ENCODE measurements at places on chromosomes 7 and 10. TPM values are rescaled to one million over a fixed set of nuclear protein-coding genes. Genes with fewer than 3 reads are reported as not detected.

DNA sequence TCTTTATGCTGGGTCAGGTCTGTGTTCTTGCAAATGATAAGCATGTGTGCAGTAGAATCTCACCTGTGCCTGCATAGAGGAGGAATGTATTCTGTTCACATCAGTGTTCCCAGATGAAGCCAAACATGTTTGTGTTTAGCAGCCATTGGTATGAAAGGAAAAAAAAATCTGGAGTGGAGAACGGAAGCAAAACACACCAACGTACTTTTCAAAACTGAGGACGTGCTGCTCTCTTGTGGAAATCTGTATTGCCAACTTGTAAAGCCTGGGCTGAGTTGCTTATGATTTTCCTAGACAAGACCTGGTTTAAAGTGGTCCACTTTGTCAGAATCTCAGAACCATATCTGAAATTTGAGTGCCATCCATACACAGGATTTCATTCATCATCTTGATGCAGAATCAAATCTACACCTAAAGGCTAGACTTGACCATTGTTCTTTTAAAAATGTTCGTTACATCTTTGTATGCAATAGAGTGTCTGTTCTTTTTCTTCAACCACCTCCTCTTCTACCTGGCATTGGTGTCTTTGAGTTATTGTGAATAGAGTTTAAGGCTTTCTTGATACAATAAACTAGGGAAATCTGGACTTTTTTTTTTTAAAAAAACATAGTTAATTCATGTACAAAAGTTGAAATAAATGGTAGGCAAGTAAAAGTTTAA lies 367.7 kb downstream of the PHF14 start:
- DNase-seq: peak; percentile 50

- DNase-seq: peak; percentile 30
These were observed 201.3 kb downstream of the ARL4A start for GRCh38 chr7:12888717-12889116.

DNA sequence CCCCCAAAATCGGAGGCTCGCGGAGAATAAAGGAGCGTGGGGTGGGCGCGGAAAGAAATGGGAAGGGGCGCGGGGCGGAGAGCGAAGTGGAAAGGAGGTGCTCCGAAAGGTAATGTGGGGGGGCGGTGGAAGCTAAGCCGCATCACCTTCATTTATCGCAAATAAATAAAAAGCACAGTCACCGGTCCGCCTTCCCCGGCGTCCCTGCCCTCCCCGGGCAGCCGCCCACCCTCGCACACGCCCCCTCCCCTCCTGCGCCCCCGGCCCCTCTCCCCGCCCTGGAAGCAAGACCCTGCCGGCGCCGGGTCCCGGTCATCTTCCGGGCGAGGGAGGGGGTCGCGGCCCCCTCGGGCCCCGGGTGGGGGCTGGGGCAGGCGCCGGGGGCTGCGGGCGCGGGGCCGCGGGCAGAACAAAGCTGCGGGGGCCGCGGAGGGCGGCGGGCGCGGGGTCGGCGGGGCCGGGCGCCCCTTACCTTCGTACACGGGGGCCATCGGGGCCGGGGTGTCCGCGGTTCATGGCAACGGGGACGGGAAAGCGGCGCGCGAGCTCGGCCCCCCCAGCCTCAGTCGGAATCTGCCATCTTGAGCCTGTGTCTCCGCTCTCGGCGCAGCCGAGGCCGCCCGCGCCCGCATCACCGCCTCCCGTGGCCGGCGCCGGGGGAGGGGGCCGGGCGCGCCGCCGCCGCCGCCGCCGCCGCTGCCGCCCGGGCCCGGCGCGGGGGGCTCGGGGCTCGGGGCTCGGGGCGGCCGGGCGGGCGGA lies 486 bp downstream of the HIPK2 start:
- no peak for DNase-seq

DNA sequence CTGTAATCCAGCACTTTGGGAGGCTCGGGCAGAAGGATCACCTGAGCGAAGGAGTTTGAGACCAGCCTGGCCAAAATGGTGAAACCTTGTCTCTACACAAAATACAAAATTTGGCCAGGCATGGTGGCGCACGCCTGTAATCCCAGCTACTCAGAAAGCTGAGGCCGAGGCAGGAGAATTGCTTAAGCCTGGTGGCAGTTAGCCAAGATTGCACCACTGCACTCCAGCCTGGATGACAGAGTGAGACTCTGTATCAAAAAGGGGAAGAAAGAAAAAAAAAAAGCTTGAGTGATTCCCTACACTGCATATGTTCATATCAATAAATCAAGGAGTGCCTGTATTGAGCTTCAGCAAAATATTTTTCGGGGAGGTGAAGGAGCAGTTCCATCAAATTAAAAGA lies 45.8 kb upstream of the SRRM3 start:
- DNase-seq: peak; percentile 24

DNA sequence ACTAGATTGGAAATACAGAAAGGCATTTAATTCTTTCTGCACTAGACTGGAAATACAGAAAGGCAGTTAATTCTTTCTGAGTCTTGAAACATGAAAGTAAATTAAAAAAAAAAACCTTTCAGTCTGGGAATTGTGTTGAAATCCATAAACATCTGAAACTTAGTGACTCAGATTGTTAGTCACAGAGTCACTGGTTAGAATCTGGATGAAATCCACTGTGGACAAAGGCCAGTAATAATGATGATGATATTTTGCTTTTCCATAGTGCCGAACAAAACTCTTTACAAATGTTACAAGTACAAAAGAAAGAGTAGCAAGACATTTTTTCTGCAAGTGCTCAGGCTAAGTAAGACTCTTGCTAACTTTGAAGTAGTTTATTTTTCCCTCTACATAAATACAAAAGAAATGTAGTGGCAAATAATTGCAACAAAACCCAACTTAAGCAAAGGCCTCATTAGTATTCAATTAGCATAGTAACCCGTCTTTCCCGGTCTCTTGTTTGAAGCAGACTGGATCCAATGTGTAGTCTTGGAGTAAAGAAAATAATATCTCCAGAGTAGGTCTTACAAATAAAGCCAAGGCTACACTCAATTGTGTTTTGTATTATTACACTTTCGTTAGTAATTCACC lies 5.8 kb upstream of the PRTFDC1 start:
- peak; percentile 87 for DNase-seq

DNA sequence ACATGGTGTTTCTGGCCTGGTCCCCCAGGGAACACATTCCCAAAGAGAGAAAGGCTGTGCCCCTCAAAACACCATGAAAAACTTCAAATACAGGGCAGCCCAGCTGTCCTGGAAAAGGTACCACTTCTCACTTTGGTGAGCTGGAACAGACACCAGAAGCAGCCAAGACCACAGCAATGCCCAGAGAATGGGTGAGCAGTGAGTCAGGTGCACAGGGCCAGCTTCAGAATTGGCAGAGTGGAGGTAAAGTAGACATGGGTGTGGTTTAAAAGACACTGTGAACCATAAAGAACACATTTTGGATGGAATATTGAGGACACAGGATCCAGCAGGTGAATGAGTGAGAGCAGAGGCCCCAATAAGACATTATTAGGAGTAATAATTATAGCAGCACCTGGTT lies 51.3 kb downstream of the FAM13C start:
- no peak for DNase-seq

DNA sequence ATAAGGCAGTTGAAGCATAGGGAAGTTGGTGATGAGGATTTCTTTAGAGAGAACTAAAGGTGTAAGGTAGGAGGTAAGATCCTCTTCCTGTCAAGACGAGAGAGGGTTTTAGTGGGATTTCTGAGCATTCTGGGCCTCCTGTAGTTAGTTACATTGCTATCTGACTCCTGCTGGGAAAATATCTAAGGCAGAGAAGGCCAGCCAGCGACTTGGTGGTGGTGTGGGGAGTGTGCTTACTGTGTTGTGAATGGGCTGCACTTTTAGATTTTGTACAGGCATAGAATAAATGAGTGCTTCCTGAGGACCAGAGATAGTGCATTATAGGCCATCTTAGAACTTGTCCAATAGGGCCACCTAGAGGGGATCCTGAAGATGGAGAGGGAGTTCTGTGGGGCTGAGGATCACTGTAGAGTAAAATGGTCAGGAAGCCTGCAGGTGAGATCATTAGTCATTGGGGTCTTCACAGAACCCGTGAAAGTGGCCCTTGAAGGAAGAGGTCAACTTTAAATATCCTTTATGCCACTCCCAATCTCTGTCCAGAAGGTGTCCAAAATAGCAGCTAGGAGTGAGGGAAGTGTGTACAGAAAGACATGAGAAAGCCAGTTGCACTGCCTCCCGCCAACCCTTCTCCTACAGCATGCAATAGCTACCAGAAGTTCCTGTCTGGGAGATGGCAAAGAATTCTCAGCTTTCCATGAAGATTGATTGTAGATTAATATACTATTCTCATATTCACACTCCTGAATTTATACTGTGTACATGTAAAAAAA lies 266.6 kb downstream of the POLR1F start:
- DNase-seq: peak; percentile 55

DNA sequence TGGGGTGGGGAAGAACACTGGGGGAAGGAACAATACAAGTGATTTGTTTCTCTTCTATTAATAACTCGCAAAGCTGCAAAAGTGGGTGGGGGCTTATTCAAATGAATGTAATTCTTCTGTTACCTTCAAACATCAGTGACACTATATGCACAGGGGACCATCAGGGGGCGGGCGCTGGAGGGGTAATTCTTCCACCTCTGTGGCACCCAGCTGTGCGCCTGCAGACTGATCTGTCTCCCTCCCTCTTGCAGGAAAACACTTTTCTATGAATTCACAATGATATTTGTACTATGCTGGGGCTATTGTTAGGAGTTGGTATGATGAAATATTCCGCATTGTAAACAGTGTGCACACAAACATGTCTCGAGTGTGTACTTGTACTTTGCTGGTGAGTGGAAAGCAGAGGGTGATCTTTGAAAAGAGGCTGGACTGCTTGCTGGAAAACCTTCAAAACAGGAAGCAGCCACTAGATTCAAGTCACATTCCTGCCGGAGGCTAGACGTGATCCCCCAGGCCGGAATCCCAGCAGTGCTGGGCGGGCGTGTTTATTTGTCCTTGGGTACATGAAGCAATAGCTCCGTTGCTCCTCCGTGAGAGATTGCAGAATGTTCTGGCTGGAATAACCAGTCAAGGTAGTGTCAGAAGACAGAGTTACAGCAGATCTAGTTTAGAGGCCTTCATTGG lies 15.8 kb upstream of the BNIP3 start:
- DNase-seq: no peak

- peak; percentile 70 for DNase-seq
These were observed 495.6 kb upstream of the KLF6 start for GRCh38 chr10:4280461-4281189.

DNA sequence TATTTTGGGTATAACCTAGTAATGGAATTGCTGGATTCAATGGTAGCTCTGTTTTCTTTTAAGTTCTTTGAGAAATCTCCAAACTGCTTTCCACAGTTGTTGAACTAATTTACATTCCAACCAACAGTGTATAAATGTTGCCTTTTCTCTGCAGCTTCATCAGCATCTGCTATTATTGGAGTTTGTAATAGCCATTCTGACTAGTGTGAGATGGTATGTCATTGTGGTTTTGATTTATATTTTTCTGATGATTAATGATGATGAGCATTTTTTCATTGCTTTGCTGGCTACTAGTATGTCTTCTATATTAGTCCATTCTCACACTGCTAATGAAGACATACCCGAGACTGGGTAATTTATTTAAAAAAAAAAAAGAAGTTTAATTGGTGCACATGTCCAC lies 248.6 kb upstream of the MAGI2 start:
- peak; percentile 11 for DNase-seq

DNA sequence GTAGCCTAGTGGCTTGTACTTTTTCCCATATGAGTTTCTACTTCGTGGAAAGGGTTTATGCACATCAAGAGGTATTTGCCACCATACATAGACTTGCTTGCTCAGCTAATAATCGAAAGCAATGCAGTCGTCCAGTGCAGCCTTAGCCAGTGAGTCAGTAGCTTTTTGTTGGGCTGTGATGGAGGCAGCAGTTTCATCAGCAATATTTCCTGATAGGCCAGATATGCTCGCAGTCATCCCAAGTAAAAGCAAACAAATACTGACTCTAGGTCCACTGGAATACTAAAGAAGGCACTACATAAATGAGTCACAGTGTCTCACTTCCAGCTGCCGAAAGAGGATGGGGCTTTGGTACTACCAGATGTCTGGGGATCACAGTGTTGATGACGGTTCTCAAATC lies 2.1 kb upstream of the BNIP3 start:
- DNase-seq: peak; percentile 94

- no peak for DNase-seq
These were observed 106.1 kb upstream of the KMT2C start for GRCh38 chr7:152541892-152542291.

NUTM2E gene
- total RNA-seq: not detected

SLC16A12 gene
- 0.20 TPM for total RNA-seq

CADPS2 gene
- total RNA-seq: 13.0 TPM
